Stimulated activated CD4-positive, alpha-beta T cell treated with anti-CD3 and anti-CD28 coated beads, Interleukin-1b, Interleukin-23, amount 100 ng/mL, for 48 hours (primary cell): ENCODE measurements at places on chromosomes 3 and 15.

- DNase-seq = no peak
Observed at GRCh38 chr3:106714400-106714799, 662.8 kb upstream of the CCDC54 start.

DNA sequence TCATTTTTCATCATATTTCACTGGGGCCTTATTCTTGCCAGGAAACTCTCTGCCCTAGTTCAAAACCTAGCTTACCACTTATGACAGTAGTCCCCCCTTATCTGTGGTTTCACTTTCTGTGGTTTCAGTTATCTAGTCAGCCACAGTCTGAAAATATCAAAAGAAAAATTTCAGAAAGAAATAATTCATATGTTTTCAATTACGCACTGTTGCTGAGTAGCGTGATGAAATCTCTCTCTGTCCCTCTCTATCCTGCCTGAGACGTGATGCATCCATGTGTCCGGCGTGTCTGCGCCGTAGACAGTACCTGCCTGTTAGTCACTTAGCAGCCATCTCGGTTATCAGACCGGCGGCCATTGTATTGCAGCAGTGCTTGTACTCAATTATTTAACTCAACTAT, 369.9 kb upstream of the MCTP2 start:
- no peak for DNase-seq

DNA sequence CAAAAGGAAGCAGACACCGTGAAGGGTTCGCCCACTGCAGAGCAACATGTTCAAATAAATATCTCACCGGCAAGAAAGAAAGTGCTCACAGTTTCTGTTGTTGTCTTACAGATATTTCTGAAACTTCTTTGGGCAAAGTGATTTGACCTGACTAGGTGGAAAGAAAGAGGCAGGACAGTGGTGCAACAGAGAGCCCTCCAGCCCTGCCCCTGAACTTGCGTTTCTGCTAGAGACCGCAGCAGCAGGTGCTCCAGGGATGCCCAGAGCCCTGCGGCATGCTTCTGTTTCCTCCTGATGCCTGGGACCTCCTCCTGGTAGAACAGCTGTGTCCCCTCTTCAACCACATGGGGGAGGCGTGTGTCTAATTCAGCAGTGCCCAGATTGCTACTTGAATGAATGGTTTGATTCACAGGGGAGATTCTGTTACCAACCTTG, 123.4 kb downstream of the ATP10A start:
- DNase-seq = peak; percentile 16

DNA sequence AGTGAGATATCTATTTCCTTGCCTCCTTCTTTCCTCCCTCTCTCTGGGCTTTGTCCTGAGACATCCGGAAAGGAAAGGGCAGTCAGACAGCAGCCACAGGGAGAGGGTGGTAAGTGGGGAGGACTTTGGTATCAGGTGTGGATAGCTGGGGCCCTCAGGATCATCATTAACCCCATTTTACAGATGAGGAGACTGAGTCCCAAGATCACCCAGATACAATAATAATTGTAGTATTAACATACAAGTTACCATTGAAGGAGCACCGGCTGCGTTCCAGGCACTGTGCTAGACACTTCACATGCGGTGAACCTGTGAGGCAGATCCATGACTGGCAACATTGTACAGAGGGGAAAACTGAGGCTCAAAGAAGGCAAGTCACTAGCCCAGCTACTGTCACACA, 15.2 kb upstream of the LINGO1 start:
- DNase-seq = no peak

DNA sequence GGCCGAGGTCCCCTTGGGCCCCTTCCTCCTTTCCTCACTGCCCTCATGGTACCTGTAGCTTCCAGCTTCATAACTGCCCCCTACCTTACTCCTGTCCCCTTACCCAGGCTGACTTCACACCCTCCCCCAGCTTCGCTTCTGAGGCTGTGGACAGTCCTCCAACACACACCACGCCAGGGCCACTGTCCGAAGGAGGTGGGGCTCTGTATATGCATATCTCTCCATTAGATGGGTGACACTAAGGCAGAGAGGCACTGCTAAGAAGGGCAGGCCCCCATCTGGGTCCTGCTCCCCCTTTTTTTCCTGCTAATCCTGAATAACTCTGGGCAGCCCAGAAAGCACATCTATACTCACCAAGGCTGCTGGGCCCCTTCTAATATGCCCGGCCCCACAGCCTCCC, 1.0 kb upstream of the COL7A1 start:
- no peak for DNase-seq

DNA sequence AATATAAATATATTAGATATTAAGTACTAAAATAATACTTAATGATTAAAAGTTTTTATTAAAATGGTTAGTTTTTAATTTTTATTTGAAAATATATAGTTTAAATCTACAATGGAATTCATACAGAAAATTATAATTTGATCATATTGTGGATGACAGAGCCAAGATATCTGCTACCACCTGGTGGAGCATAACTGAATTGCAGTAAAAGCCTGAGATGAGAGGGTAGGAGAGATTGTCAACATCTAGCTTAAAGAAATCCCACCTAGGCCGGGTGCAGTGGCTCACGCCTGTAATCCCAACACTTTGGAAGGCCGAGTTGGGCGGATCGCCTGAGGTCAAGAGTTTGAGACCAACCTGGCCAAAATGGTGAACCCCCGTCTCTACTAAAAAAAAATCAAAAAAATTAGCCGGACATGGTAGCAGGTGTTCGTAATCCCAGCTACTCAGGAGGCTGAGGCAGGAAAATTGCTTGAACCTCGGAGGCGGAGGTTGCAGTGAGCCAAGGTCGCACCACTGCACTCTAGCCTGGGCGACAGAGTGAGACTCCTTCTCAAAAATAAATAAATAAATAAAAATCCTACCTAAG, 25.1 kb upstream of the CSTA start:
- DNase-seq = no peak

DNA sequence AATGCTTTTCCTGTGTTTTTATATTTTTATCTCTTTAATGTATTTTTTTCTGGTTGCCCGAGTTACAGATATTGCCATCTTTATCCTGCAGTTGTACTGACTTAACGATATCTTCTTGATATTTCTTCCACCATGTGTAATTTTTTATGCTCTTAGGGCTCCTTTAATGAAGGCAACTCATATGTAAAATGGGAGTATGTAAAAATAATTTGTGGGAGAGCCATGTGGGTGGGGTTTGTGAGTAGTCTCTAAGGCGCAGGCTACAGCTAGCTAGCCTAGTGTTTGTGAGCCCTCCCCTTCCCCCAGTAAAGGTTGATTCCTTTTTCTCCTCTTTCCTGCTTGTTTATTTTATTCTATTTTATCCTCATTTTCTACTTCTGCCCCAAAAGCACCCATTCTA, 38.1 kb downstream of the UBE2E1 start:
- no peak for DNase-seq

- no peak for DNase-seq
Observed at GRCh38 chr3:141959589-141960554, 83.4 kb downstream of the ATP1B3 start.

- DNase-seq = peak; percentile 35
Observed at GRCh38 chr3:71784914-71785531, at the start of gene PROK2. Gene PROK2, minus strand, starts transcription at chr3:71785148. Its CDS starts 96 bp downstream, at chr3:71785052.

DNA sequence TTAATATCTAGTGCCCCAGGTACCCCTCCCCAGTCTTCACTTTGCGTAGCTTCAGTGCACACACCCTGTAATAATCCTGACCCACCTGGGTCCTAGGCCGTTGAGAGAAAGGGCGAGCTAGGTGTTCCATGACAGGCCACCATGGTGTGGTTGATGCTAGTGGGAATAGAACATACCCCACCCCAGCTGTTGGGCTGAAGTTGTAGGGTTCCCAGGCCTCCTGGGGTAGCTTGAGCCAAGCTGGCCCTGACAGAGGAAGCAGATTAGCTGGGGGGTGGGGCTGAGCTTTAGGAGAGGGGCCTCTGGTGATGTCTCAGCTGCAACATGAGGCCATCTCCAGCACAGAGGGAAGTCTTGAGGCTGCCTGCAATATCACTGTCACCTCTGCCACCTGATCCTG, 40.5 kb downstream of the RAB11A start:
- DNase-seq = no peak

GRCh38 chr3:85180-85579, 111.4 kb upstream of the CHL1 start:
- no peak for DNase-seq

DNA sequence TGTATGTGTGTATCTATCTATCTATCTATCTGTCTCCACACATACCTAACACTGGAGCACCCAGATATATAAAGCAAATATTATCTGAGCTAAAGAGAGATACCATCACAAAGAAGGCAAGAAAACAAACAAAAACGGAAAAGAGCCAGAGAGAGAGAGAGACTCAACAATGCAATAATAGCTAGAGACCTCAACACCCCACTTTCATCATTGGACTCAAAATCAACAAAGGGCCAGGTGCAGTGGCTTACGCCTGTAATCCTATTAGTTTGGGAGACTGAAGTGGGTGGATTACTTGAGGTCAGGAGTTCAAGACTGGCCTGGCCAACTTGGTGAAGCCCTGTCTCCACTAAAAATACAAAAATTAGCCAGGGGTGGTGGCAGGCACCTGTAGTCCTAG, 23.4 kb downstream of the NCBP2 start:
- no peak for DNase-seq

DNA sequence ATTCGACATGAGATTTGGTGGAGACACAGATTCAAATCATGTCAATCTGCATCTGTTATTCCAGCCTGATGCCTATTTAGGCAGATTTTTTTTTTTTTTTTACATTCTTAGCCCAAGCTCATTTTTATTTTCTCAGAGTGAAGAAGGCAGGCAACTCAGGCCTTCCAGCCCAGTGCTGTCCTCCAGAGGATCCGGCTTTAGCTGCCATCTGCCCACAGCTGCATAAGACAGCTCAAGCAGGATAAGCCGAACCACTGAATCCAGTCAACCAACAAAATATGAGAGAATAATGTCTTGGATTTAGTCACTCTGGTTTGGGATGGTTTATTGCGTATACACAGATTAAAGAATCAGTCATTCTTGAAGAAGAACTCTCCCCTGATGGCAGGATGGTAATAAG, 19.9 kb upstream of the COLQ start:
- DNase-seq = no peak

DNA sequence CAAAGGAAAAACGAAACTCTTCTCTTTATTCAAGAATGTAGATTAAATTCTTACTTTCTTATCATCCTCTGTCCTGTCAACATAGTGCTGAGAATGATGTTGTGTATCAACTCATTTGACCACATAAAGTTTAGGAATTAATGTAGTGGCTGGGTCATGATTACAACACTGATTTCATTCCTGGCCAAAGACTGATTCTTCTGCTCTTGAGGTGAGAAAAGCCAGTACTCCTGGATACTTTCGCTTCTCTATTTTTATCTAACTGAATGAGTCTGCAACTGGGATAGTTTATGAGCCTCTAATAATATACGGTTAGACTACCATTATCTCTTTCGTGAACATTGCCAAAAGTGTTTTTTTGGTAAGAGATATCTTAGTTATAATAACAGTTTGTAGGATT, 173.0 kb downstream of the LPP start:
- DNase-seq = no peak

DNA sequence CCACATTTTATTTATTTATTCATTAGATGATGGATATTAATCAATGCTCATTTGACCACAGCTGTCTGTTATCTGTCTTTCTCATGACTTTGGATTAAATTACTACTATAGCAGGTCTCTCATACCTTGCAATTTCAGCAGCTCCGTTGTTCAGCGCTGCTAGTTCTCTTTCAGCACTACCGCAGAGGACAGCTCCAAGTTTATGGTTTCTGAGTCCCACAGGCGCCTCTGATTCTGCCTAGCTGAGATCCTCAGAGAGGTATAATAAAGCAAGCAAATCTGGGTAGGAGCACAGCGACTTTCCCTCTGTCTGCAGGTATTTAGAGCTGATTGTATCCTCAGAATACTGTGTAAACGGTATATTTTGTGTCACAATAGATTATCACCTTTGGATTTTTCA, 204.9 kb downstream of the CNTN4 start:
- no peak for DNase-seq

DNA sequence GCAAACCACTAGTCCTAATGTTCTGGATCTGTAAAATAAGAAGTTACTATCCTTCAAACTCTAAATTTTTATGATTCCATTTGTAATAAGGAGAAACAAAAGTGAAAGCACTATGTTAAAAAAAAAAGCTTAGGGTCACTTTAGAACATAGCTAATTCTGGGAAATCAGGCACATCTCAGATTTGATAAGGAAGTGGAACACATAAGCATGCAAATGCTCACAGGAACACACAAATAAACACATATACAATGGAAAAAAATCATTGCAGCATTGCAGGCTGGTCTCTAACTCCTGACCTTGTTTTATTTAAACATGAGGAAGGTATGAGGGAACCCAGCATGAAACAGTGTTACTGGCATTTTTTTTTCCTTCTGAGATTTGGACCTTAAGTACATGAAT, 63.2 kb upstream of the TNFSF10 start:
- DNase-seq = no peak

DNA sequence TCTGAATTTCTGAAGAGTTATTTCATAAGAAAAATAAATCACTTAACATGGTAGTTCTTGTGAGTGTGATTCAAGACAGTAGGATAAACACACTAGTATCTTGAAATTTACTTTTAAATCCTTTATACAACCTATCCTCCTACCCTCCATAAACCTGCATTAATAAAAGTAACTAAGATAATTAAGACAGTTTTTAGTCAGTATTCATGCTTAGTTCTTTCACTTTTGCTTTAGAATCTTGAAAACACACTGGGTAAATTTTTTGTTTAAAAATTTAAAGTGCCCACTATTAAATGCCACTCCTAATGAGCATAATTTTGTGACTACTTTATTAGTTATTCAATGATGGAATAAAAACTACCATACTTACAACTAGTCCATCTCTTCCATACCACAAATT, 28.8 kb downstream of the GOLIM4 start:
- no peak for DNase-seq

GRCh38 chr3:122295266-122296062, 29.6 kb upstream of the CSTA start:
- DNase-seq = no peak

- peak; percentile 59 for DNase-seq
Observed at GRCh38 chr15:68553994-68554720, 24.6 kb upstream of the CORO2B start.

DNA sequence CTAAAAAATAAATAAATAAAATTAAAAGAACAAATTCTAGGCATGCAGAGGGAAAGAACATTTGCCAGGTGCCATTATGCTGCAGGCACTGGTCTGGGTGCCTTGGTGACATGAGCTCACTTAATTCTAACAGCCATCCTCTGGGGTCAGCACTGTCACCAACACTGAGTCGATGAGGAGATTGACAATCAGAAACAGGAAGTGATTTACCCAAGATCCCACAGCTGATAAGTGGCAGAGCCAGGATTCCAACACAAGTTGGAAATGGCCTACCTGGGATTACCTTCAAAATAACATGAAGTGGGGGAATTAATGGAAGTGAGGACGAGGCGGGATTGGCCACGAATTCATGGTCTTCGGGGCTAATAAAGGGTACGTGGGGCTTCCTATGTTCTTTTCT, 3.6 kb downstream of the PLIN1 start:
- no peak for DNase-seq

GRCh38 chr3:171380711-171381425, 79.3 kb downstream of the TNIK start:
- no peak for DNase-seq

GRCh38 chr15:31365032-31365654, 38.5 kb downstream of the KLF13 start:
- no peak for DNase-seq

GRCh38 chr3:149466192-149466591, 8.3 kb upstream of the TM4SF4 start:
- no peak for DNase-seq

- DNase-seq = no peak
Observed at GRCh38 chr3:148147903-148148302, 549.8 kb upstream of the AGTR1 start.

- no peak for DNase-seq
Observed at GRCh38 chr3:14147617-14148016, 22.8 kb downstream of the TMEM43 start.
